ENCODE measurements at places on chromosomes 2 and 18. TPM values are rescaled to one million over a fixed set of nuclear protein-coding genes. Genes with fewer than 3 reads are reported as not detected.

The OSBPL6 gene
- total RNA-seq, result 1.8 TPM

DNA sequence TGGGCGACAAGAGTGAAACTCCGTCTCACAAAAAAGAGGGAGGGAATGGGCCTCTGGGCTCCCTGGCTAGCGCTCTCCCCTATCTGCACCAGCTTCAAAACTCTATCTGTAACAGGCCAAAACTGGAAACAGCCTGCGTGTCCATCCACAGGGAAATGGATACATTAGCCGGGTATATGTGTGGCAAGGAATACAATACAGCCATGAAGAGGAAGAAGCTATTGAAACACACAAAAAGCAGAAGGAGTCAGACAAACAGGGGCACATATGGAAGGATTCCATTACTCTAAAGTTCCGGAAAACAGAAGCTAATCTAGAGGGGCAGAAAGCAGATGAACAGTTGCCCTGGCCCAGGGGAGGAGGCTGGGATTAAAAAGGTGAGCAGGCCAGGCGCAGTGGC, 24.6 kb upstream of the SLC35F6 start:
- no peak for DNase-seq

The PLEK gene
- 21.0 TPM for total RNA-seq

DNA sequence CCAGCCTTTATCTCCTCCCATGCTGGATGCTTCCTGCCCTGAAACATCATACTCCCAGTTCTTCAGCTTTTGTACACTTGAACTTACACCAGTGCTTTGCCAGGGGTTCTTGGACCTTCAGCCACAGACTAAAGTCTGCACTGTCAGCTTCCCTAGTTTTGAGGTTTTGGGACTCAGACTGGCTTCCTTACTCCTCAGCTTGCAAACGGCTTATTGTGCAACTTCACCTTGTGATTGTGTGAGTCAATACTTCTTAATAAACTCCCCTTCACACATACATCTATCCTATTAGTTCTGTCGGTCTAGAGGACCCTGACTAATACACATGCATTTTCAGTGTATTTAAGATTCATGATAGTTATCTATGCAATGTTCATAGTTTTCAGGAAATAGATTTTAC, 35.8 kb upstream of the ZNF804A start:
- no peak for DNase-seq

- no peak for DNase-seq
These were observed 58.3 kb downstream of the NPAS2 start for GRCh38 chr2:100878000-100878791.

The PDCD1 gene
- 0.27 TPM for total RNA-seq

DNA sequence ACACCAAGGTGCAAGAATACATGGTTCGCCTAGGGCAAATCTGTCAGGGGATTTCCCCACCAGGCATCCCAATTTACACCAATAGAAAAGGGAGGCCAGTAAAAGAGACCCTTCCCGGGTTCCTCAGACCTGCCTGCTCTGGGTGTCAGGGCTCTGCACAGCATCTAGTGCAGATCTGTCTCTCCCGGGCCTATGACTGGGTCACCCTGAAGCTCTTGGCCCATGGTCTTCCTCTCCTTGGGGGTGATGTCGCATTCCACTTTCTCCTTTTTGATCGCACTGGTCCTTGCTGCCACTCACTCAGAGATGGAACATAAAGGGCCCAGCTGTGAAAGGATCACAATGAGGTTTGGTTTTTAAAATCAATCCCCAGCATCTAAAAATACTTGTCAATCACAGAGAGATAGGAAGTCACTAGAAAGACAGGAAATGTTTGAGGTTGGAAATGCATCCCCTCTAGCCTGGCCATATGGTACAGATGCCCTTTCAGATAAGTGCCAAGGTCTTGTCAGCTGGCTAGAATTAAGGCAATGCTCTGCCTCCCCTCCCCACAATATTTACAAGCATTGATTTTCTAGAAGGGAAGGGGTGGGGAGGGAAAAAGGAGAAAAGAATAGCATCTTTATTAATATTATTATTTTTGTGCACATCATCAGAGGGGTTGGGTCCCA, 34.9 kb upstream of the AFTPH start:
- DNase-seq, result no peak

- DNase-seq, result no peak
These were observed 53.8 kb downstream of the AQP12A start for GRCh38 chr2:240745456-240745855.

The UGT1A4 gene
- total RNA-seq, result not detected

The ITGA4 gene
- total RNA-seq, result 18.1 TPM

The ERMN gene
- total RNA-seq, result 4.6 TPM

DNA sequence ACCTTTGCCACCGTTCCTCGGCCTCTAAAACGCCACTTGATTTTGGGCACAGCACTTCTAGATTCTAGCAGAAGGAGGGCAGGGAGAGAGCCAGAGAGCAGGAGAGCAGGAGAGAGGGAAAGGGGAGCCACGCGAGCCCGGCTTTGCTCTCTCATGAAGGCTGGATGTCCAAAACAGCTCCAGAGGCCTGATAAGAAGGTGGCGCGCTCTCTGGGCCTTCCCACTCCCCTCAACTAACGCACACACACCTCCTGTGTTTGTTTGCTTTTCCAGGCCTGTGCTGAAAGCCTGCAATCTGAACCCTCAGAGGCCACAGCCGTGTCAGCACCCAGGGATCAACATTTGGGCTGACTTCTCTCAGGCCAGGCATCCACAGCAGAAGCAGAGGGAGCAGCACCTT, 184.8 kb upstream of the SOX11 start:
- no peak for DNase-seq

The NT5C1B gene
- not detected for total RNA-seq

DNA sequence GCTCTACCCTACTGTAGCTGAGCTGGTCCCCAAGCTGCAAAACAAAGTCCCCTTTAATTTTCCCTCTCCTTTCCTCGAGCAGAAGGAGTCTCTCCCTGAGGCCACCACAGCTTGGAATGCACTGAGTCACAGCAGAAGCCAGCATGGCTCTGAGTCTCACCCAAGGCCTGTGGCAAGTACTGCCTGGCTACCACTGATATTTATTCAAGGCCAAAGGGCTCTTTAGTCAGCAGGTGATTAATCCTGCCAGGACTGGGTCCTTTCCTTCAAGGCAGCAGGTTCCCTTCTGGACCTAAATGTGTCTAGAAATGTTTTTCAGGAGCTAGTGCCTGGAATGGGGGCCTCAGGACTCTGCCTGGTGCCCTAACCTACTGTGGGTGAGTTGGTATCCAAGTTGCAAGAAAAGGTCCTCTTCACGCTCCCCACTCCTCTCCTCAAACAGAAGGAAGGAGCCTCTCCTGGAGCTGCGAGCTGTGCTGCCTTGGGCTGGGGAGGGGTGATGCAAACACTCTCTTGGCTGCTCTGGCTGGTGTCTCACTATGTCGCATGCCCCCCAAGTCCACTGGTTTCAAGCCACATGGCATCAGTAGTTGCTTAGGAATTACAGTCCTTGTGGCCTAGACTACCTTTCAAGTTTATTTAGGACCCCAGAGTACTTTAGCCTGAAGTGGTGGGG, 53.4 kb downstream of the CD28 start:
- DNase-seq, result no peak

The GKN2 gene
- not detected for total RNA-seq

GRCh38 chr2:60023256-60023985, 530.0 kb downstream of the BCL11A start:
- no peak for DNase-seq

DNA sequence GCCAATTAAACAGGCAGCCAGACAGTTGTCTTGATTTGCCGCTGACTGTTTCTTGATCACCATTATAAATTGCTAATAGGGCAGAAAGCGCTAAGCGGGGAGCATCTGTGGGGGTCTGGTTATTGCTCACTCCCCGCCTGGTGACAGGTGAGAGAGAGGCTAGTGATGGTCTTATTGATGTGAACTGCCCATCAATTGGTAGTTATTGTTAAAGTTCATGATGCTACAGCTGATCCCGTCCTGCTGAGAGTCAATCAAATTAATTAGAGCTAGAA, 148.5 kb downstream of the LNPK start:
- DNase-seq, result no peak

GRCh38 chr2:238702276-238703052, 145.4 kb upstream of the TWIST2 start:
- no peak for DNase-seq

GRCh38 chr18:37332628-37333420, 232.8 kb downstream of the CELF4 start:
- DNase-seq, result no peak

- peak; percentile 55 for DNase-seq
These were observed 1.1 kb downstream of the TRABD2A start for GRCh38 chr2:84879584-84880394.

The ARHGAP15 gene
- 119 TPM for total RNA-seq

GRCh38 chr2:30346471-30347169, 100.4 kb upstream of the LCLAT1 start:
- peak; percentile 68 for DNase-seq

The CD8B2 gene
- total RNA-seq, result not detected

- DNase-seq, result no peak
These were observed 32.5 kb upstream of the CD28 start for GRCh38 chr2:203673933-203674332.

The ABHD1 gene
- total RNA-seq, result 3.6 TPM

DNA sequence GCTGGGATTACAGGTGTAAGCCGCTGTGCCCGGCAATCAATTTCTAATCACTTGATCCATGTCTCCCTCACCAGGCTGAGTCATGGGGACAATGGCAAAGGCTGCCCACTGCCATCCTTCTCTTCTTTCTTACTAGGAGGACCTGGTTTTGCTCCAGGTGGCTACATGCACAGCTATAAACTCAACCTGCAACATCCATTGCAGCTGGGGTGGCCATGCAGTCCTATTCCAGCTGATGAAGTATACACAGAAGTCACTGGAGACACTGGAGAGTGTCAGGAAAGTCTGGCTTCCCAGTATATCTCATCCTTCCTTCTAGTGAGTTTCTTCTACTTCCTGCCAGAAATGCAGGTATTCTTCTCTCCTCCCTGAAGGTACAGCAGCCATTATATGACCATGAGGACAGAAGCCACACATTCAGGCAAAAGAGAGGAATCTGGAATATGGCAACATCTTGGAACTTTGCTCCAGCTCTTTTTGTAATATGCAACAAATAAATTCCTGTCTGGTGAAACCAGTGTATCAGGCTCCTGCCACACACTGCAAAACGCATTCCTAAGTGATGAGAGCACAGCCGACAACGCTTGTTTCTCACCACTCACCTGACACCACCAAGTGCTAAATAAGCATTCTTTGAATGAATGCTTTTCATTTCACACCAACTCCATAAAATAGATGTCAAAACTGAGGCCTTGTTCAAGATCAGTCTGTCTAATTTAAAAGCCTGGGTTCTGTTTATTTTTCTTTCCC, 32.3 kb downstream of the SCTR start:
- no peak for DNase-seq

GRCh38 chr2:74028741-74029140, 44.0 kb downstream of the TET3 start:
- DNase-seq, result no peak

The KYNU gene
- total RNA-seq, result 6.0 TPM

DNA sequence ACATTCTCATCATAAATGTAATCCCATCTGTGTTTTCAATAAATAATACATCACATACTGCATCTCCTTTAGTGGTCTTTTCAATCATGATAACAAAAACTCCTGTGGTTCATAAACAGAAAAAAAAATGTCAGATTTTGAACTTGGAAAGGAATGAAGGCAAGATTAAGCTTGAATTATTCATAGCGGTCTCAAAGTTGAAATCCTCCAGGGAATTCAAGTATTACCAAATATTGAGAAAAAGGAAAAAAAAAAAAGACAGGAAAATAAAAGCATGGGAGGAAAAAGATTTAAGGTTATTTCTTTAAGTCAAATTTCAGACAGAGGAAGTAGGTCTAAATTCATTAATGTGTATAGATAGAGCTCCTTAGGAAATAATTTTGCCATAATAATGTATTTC, 92.1 kb downstream of the COLEC12 start:
- DNase-seq, result no peak

GRCh38 chr2:124835331-124835730, 810.2 kb downstream of the CNTNAP5 start:
- no peak for DNase-seq

DNA sequence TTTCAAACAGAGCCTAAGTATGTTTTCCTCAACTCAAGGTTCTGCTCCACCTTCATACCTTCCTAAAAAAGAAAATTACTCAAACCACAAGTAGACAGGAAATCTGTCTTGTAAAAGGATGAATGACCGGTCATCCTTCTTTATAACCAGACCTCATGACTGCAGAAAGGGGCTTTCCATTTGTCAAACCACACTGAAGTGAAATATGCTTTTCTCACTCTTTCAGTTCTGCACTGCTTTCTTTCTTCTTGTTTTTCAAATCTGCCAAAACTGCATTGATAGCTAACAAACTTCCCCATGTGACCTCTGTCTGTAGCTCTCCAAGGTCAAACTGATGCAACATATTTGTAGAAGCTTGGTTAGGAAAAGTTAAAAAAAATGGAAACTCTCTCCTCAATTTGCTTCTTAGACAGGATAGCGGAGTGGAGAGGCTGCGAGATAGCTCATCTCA, 308.9 kb upstream of the CCDC68 start:
- no peak for DNase-seq

DNA sequence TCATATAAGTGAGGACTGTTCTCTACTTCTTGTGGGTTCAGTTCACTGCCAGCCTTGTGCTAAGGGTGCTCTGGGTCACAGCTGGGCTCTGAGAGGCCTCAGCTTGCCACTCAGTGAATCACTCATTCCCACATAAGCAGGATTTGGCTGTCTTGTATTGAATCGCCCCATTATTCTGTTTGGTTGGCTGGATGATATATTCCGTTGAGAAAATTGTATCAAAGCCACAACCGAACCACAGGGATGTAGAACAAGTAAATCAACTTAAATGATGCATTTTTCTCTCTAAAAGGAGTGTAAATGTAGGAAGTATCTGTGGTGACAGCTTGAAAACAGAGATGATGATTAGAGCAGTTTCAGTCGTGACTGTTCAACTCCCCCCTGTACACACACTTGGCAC, 39.6 kb downstream of the TTC39C start:
- no peak for DNase-seq

DNA sequence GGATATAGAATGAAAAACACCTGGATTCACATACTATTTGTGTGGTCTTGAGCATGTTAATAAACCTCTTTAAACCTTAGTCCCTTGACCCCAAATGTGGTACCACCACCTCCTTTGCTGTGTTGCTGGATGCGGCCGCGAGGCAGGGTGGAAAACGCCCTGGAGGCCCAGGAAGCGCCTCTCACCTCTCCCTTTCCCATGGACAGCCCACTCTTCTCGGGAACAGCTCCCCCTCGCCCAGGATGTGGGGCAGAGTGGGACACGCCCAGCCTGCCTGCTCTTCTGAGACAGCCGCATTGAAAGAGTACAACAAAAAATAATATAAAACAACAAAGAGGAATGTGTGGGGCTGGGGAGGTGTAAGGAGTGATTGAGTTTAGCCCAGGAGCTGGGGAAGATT, 549.0 kb upstream of the ID2 start:
- no peak for DNase-seq

GRCh38 chr18:40577981-40578365, 1377.1 kb upstream of the PIK3C3 start:
- no peak for DNase-seq

The ANKRD62 gene
- total RNA-seq, result not detected

The DYTN gene
- total RNA-seq, result not detected

DNA sequence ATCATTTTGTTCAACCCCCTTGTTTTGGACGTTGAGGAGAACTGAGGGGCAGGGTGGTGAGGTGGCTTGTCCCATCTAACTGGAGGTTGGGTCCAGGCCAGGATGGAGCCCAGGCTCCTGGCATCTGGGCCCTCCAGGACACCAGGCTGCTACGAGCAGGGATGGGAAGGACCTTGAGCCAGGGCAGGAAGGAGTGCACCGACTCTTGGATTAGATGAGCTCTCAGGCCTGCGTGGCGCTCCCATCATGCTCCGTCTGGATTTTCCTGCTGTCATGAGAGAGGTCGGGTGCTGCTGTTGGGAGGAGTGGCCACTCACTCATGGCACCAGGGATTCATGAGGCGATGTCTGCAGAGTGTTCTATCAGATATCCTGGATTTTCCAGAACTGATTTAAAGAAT, 18.3 kb upstream of the ALLC start:
- peak; percentile 40 for DNase-seq

The TSPYL6 gene
- total RNA-seq, result 0.13 TPM

All from sciatic nerve (tissue), 2 donors.